COLO829 (cell line): ENCODE measurements at places on chromosomes 13 and 19.

DNA sequence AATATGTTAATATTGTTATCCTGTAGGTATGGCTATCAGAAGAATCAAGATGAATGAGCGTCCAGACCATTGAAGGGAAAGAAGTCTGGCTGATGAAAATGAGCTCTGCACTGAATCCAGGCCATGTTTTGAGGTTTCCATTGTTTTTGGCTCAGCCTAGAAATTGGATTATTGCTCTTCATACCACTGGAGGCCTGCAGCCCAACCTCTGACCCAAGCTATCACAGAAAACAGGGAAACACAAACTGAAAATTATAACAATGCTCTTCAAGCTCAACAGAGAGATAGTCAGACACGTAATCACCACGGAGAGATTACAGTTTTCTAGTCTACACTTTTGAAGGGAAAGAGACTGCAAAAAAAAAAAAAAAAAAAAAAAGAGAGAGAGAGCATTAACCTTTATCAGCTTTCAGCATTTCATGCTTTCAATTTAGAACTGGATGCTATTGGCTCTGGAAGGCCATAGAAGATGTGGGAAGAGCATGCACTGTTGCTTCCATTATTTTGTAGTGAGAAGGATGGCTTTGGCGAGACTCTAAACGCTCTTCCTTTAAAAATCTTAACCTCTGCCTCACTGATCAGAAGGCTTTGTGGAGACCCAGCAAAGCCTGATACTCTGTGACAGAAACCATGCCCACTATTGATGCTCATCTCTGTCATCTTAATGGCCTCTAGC, 10.8 kb downstream of the EDNRB start:
- DNase-seq: no peak

- no peak for DNase-seq
Observed at GRCh38 chr13:101846249-101846648, 393.8 kb downstream of the ITGBL1 start.

GRCh38 chr13:87244256-87244890, 426.8 kb upstream of the SLITRK5 start:
- DNase-seq: no peak

DNA sequence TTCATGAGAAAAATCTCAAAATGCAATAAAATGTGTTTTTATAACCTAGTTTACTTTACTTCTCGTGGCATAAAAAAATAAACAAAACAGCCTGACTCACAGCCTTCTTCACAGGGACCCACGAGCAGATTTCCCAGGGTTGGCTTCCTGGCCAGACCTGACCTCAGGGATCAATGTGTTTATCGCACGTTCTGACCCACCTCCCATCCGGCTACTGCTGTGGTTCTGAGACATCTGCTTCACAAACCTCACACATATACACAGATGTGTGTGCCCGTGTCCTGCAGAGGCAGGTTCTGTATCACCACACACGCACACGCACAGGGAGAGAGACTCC, 118.3 kb downstream of the COL4A2 start:
- no peak for DNase-seq

GRCh38 chr19:6773323-6773931, 919 bp downstream of the VAV1 start:
- DNase-seq: no peak

DNA sequence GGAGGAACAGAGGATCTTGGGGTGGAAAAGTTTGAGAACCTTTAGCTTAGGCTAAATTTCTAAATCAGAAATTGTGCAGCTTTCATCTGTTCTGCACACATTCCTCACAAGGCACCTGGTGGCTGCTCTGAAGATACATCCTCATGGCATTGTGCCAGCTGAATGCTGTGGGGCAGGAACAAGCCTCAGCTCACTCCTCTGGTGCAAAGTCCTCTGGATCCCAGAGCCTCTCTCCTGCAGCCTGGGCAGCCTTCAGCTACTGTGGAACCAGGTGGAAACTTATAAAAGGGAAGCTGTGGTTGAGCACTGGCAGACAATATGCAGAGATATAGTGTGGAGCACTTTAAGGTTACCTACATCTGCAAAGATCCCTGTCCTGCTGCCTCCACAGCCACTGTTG, 72.3 kb downstream of the KCTD12 start:
- DNase-seq: no peak

- no peak for DNase-seq
Observed at GRCh38 chr13:111506125-111506524, 185.7 kb downstream of the TEX29 start.
